ENCODE measurements at places on chromosomes 4 and X.

GRCh38 chrX:68061206-68061535 is 372.1 kb downstream of the OPHN1 start:
- H3K27me3 ChIP-seq: no peaks in the 10 kb centered on the region
- no peaks in the 10 kb centered on the region for H3K4me1 ChIP-seq
- DNase-seq: no peak
- no peak overlapping the region for H3K27ac ChIP-seq

DNA sequence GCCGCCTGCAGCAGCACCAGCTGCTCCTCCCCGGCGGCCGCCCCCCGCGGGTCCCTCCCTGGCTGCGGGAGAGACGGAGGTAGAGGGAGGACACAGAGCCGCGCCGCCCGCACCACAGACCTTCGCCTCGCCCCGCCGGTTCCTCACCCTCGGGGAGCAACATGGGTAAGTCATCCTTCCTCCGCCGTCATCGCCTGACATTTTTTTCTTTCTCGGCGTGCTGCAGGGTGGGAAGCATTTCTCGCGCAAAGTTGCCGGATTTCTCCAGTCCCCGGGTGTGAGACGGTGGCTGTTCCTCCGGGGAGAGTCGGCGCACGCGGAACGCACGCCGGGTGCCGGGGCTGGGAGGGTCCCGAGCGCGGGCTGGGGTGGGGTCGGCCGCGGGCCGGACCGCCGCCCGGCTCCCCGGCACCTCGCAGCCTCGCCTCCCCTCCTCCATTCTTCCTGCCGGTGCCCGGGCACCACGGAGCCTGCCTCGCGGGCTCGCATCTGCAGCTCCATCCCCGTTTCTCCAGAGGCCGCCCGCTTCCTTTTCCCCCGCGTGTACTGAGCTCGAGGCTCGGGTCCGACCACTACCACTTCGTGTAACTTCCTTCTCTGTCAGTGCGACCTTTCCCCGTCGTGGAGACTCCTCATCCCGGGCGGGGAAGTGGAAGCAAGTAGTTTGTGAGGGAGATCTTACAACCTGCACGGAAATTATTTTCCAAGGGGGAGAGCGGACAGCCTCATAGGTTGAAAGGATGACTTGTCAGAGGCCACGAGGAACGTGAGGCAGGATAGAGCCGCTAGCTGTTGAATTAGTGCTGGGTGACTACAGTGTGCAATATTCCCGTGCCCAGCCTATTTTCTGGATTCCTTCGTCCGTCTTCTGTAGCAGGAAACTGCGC is 464 bp downstream of the RAP1GDS1 start:
- no peaks in the 10 kb centered on the region for H3K4me1 ChIP-seq
- H3K36me3 ChIP-seq: no peaks in the 10 kb centered on the region
- no peaks in the 10 kb centered on the region for H3K27me3 ChIP-seq
- peak overlapping the region; percentile 61 for H3K4me3 ChIP-seq

DNA sequence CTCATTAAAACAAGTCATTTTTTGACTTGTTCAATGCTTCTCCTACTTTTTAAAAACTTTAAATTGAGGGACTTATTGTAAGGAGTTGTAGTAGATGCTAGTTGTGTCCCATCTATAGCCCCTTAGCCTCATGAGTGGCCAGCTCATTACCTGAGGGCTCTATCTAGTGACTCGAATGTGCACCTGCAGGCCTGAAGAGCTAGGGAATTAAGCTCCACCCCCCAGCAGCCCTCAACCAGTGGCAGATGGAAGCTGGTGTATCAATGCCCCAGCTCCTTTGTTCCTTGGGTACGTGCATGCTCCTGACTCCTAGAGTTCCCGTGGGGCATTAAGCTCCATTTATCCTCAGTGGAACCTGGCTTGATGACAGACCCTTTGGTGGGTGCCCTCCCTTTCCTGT is 146.7 kb upstream of the FAM9B start:
- H3K27ac ChIP-seq: no peak overlapping the region
- no peaks in the 10 kb centered on the region for H3K4me1 ChIP-seq
- H3K4me3 ChIP-seq: no peak overlapping the region
- no peak for DNase-seq

- no peaks in the 10 kb centered on the region for H3K36me3 ChIP-seq
- H3K4me3 ChIP-seq: no peak overlapping the region
- DNase-seq: peak; percentile 37
- no peaks in the 10 kb centered on the region for H3K27me3 ChIP-seq
- no peak overlapping the region for H3K27ac ChIP-seq
- H3K4me1 ChIP-seq: no peaks in the 10 kb centered on the region
Observed at GRCh38 chr4:833156-833555, 7.2 kb upstream of the CPLX1 start.

DNA sequence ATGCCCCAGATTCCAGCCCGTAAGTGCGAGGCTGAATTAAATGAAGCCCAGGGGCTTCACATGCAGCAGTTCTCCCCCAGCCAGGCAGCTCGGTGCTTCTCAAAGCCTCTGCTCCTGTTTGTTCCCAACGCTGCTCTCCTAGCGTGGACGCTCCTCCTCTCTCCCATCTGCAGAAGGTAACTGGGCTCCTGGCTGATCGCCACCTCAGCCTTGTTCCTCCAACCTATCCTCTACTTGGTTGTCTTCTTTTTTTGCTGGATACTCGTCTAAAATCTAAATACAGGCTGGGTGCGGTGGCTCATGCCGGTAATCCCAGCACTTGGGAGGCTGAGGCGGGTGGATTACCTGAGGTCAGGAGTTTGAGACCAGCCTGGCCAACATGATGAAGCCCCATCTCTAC is 70.3 kb downstream of the NSUN7 start:
- no peak for DNase-seq
- no peaks in the 10 kb centered on the region for H3K36me3 ChIP-seq
- H3K4me3 ChIP-seq: no peak overlapping the region

DNA sequence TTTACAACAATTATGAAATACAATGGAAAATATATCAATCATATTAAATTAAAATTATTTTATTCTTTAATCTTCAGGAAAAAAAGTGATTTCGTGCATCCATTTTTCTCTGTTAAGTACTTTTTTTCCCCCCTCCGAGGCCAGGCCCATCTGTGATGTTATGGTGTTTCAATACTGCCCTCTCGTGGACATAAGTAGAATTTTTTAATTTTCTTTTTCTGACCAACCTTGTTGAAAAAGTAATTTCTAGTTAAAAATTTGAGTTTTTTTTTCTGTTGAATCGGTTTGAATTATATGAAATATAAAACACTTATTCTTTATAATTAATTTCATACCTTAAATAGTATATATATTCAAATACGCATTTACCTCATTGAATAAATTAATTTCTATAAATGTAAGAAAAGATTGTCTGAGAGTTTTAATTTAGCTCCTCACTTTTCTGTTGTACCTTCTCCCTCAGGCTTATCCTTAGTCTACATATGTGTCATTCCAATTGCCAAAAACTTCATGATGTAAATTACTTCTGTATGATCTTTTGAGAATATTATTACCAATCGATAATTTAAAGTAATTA is 175.8 kb upstream of the TECRL start:
- H3K36me3 ChIP-seq: no peaks in the 10 kb centered on the region
- no peaks in the 10 kb centered on the region for H3K27me3 ChIP-seq
- no peaks in the 10 kb centered on the region for H3K4me1 ChIP-seq

Measured in right lobe of liver (tissue), 6 donors.